ENCODE measurements at places on chromosomes 13 and 19.
A peak's percentile ranks its signal among the peaks of the same experiment; 100 is the strongest.

DNA sequence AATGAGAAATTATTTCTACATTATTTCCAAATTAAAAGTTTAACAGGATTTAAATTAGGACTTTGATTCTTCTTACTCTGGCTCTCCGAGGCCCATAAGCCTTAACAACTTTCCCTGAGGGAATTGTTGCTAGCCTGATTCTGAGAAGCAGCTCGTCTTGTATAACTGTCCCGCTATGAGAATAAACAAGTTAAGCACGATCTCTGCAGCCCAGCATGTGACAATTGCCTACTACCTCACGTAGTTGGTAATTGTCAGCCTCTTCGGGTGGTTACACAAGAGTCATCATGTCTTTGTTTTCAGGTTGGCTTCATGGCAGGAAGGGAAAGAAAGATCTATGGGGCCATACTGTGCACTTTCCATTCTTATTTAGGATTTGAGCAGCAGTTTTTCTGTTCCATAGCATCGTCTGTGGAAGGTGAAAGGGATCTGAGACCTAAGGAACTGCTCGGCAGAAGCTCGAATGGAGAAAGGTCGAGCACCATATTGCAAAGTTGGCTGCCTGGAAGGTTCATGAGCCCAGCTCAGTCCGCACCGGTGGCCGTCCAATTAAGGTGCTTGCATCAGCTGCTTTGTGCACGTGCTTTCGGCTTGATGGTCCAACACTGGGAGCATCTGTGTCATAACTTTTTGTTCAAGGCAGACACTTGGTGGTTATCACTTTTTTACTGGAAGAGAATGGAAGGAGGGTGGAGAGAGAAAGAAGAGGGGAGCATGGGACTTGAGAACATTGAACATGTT, 1.8 kb upstream of the STARD13 start:
- DNase-seq = no peak

DNA sequence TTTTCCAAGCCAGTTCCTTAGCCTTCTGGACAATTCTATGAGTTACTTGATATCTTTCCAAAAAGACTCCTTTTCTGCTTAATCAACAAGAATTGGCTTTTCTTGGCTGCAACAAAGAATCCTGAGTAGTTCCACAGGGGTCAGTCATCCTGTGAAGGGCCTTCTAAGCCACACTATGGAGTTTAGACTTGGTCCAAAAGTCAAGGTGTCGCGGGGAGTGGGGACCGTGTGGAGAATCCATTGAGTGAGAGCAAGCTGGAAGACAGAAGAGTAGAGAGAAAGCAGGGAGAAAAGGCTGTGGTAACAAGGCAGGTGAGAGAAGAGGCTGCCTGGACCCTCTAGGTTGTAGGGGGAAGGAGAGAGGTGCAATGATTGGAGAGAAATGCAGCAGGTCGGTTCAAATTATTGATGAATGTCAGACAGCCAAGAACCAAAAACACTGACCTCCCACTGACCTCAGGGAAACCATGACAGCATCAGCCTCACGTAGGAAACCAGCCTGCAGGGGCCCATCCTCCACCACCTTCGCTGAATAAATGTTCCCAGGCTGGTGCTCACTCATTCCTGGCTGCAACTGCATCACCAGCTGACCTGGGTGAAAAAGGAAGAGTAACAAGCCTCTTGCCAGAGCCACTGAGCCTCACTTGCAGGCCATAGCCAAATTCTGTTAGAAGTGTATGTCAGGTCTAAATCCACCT, 7.1 kb upstream of the IFT88 start:
- no peak for DNase-seq

GRCh38 chr19:14061751-14062557, at the start of gene PALM3:
TSS of gene PALM3 (minus strand) at chr19:14062076. CDS start at chr19:14061980, 96 bp downstream.
- DNase-seq = no peak

DNA sequence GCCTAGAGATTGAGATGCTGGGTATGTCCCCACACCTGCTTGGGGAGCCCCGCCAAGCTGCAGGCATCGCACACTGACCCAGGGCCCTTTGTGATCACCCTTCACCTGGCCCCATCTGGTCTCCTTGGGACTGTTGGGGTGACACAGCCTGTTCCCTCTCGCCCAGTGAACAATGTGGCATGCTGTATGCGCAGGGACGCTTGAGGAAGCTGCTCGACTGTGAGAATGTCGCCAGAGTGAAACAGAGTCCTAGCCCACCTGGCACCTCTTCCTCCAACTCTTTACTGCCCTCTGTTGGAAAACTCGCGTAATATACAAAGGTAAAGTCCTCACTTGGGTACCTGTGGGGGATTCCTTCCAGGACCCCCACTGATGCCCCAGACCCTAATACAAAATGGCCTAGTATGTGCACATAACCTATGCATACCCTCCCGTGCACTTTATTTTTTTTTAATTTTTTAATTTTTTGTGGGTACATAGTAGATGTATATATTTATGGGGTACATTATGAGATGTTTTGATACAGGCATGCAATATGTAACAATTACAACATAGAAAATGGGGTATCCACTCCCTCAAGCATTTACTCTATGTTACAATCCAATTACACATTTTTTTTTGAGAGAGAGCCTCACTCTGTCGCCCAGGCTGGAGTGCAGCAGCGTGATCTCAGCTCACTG, 9.0 kb downstream of the BLOC1S3 start:
- DNase-seq = no peak

- DNase-seq = no peak
Observed at GRCh38 chr13:99995589-99996380, 14.2 kb downstream of the ZIC2 start.

- DNase-seq = no peak
Observed at GRCh38 chr19:18453269-18454024, 15.5 kb upstream of the ISYNA1 start.

- no peak for DNase-seq
Observed at GRCh38 chr13:109945206-109945960, 159.0 kb upstream of the IRS2 start.

DNA sequence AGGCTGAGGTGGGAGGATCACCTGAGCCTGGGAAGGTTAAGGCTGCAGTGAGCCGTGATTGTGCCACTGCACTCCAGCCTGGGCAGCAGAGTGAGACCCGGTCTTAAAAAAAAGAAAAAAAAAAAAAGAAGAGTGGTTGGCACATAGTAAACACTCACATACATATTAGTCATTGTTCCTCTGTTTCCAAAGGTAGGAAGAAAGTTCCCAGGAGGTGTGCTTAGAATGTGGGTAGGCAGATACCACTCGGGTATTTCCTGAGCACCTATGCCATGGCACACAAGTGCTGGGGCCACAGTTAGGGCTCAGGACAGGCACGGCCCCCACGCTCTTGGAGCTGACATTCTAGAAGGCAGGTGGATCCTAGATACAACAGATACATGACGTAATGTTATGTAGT, 41.4 kb downstream of the SIPA1L3 start:
- DNase-seq = no peak

- DNase-seq = no peak
Observed at GRCh38 chr13:76769271-76769791, 116.9 kb downstream of the KCTD12 start.

DNA sequence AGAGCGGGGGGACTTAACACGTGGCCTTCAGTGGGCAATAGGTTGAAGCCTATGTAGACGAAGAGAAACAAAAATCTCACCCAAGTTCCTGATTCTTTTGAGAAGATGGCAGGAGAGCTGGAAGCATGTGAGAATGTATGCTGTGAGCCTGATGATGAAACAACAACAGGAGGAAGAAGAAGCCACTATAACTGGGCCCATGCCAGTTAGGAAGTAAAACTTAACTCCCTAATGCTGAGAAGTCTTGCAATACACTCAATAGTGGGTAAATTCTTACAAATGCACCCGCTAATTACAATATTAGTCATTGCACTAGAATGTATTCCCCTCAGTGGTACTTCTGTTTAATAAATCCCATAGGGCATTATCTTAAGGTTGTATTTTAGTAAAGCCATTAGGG, 9.1 kb downstream of the PCDH17 start:
- DNase-seq = no peak

DNA sequence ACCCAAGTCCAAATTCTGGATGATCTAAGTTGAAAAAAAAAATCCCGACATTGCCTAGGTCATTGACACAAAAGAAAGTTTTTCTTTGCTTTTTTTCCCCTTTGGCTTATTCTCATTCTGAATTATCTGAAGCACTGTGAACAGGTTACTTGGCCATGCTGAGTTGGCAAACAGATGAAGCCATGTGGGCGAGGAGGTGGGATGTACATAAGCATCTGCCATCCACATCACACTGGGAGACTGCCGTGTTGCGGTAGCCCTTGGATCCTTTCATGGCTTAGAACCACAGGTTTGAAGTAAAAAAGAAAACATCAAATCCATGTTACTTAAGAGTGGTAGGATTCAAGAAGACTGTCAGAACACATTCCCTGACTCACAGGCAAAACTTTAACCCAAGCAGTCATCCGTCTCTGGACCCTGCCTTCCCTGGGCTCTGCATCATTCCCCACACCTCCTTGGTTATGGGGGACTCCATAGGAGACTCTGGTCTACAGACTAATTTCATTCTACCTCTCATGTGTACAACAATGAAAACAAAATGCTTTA, 242.5 kb upstream of the SERP2 start:
- no peak for DNase-seq

DNA sequence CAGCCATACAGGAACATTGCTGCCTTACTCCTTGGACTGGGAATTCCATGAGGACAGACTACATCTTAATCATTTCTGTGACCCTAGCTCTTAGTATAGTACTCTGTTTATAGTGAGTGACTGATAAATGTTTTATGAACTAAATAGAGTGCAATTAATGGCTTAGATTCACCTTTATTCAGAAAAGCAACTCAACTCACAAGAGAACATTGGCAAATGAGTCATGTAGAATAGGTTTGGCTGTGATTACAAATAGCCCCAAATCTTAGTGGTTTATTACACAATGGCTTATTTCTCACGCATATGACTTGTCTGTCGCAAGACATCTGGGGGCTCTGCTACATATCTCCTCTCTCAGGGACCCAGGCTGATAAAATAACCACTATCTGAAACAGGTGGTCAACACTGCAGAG, 121.6 kb upstream of the KL start:
- no peak for DNase-seq

- DNase-seq = no peak
Observed at GRCh38 chr19:42521346-42522030, 6.8 kb downstream of the CEACAM1 start.

- DNase-seq = no peak
Observed at GRCh38 chr13:41488124-41488523, 30.8 kb downstream of the RGCC start.

- no peak for DNase-seq
Observed at GRCh38 chr13:39282400-39282972, 244.2 kb downstream of the NHLRC3 start.

DNA sequence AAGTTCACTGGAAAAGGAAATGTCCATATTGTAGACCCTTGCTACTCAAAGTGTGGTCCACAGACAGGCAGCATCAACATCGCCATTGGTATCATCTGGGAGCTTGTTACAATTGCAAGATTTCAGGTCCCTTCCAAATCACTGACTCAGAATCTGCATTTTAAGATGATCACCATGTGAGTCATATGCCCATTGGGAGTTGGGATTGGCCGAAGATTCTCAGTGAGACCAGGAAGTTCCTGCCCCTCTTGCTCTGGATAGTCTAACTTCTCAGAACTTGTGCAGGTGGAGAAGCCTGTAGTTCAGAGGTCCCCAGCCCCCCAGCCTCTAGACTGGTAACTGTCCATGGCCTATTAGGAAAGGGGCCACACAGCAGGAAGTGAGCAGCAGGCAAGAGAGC, 48.9 kb upstream of the URAD start:
- no peak for DNase-seq

DNA sequence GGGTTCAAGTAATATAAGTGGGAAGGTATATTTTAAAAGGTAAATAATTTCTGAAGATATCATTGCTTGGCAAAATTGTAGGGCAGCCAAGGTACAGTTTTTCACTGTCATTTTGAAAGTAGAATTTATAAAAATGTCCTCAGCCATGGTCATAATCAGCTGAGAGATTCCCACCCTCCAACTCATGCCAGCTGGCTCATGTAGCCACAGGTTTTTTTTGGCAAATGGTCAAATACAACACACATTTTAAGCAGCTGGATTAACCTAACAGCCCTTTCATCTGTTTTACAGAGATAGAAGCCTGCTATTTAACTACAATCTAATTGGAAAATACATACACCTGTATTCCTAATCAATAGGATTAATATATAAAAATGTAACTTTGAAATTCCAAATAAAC, 619.2 kb upstream of the SGCG start:
- DNase-seq = no peak

DNA sequence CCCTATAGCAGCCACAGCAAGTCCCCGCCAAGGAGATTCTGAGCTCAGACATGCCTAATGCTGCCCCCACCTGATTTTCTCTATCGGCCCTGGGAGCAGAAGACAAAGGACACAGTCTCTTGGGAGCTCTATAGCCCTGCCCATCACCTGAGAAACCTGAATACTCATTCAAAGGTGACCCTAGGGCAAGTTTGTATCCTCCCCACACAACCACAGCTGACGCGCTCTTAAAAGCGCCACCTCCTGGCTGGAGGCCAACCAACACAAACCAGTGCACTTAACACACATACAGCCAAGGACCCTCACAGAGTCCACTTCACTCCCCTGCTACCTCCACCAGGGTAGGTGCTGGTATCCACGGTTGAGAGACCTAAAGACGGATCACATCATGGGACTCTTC, 8.8 kb upstream of the IGFL4 start:
- DNase-seq = peak; percentile 2

DNA sequence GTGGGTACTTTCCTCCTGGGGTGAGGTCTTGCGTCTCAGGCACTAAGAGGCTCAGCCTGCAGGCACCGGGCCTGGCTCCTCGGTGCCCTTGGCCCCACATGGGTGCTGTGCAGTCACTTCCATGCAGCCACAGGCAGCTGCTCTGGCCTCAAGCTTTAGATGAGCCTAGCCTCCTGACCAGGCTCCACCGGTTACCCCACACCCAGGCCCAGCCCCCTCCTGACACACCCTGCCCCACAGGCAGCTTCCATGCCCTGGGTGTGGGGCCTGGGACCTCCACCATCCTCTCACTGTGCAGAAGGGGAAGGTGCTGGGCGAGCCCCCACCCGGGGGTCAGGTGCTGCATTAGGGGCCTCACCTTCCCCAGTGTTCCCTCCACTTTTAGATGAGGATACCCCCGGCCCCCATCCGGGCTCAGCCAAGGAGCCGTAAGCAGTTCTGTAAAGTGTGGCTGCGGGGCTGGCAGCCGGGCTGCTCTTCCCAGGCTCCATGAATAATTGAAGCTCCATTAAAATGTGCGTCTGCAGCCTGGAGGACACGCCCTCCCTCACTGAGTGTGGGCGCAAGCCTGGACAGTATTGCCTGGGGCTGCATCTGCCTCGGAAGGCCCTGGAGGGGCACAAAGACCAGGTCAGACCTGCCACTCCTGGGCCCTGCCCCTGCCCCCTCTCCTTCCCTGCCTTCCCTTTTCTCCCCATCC, 72.5 kb upstream of the KCTD15 start:
- peak; percentile 54 for DNase-seq

GRCh38 chr13:101570410-101570809, 117.9 kb downstream of the ITGBL1 start:
- no peak for DNase-seq

- peak; percentile 73 for DNase-seq
Observed at GRCh38 chr19:33486936-33487811, 34.4 kb downstream of the PEPD start.

- DNase-seq = no peak
Observed at GRCh38 chr19:33177417-33177979, 16.6 kb upstream of the LRP3 start.
